ENCODE measurements at places on chromosomes 3 and 15.

DNA sequence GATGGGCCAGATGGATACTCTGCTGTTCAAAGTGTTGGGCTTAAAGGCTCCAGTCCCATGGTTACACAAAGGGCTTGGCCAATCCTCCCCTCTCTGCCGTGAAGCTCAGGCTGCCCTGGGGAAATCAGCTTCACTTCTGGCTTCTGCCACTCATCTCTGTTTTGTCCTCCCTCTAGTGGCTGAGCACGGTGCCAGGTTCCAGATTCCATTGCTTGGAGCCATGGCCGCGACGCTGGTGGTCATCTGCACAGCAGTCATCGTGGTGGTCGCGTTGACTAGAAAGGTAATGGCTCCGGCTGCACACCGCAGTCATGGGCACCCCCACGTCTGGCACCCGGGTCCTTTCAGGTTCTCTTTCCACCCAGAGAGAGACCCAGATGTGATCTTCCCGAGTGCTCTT is 5.6 kb downstream of the TIGIT start:
- peak; percentile 33 for DNase-seq

- DNase-seq = no peak
These were observed 151.2 kb downstream of the MYRIP start for GRCh38 chr3:39960515-39961191.

GRCh38 chr15:84633311-84634227 is 20.5 kb downstream of the WDR73 start:
- peak; percentile 59 for DNase-seq

DNA sequence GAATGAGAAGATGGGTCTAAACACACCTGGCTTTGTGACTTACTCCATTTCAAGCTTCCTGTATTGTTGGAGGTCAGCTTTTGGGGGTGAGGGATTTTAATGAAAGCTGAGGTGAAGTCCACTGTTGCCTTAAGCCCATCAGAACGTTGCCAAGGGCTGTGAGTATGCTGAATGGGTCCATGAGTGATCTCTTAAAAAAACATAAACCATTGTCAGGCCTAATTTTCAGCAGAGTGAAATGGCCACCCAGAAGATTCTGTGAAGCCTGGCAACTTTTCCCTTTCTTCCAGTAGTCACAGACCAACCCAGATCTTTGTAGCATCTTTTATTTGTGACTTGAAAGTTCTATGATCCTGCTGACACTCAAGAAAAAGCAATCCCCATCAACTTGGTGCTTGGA is 87.0 kb downstream of the SMAD3 start:
- no peak for DNase-seq

GRCh38 chr3:177778633-177779032 is 581.4 kb upstream of the TBL1XR1 start:
- DNase-seq = no peak

DNA sequence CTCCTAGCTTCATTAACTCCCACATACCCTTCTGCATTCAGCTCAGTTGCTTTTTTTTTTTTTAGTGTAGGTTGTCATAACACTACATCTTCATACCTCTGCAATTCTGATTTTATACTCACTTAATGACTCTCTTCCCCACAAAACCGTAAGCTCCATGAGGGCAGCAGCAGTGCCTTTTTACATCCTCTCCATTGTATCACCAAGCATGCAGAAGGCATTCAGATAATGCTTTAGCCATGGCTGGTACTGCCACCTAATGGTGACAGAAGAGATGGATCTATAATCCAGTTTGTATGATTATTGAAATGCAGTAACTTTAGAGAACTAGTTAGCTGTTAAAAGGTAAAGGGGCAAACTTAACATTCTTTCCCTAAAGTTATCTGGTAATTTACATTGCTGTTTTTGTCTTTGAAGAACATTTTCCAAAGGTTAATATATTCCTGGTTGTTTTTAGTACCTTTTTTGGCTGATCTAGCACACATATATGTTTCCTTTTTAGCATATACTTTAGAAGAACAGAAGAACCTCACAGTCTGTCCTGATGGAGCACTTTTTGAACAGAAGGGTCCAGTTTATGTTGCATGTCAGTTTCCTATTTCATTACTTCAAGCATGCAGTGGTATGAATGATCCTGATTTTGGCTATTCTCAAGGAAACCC is 36.8 kb downstream of the ATP1B3 start:
- DNase-seq = peak; percentile 27

DNA sequence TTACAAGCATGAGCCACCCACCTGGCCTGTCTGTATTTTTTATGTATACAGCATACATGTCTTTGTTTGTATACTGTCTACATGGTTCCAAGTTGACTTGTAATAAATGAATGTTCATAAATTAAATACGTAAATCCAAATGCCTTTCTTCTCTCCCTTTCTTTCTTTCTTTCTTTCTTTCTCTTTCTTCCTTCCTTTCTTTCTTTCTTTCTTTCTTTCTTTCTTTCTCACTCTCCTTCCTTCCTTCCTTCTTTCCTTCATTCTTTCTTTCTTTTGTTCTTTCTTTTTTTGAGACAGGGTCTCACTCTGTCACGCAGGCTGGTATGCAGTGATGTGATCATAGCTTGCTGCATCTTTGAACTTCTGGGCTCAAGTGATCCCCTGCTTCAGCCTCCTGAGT is 17.1 kb upstream of the ZNF710 start:
- DNase-seq = no peak
